ENCODE measurements at places on chromosomes 11 and 22. TPM values are rescaled to one million over a fixed set of nuclear protein-coding genes. Genes with fewer than 3 reads are reported as not detected.

GRCh38 chr22:42856179-42856864 lies 751 bp downstream of the ARFGAP3 start:
- peak; percentile 15 for DNase-seq

DNA sequence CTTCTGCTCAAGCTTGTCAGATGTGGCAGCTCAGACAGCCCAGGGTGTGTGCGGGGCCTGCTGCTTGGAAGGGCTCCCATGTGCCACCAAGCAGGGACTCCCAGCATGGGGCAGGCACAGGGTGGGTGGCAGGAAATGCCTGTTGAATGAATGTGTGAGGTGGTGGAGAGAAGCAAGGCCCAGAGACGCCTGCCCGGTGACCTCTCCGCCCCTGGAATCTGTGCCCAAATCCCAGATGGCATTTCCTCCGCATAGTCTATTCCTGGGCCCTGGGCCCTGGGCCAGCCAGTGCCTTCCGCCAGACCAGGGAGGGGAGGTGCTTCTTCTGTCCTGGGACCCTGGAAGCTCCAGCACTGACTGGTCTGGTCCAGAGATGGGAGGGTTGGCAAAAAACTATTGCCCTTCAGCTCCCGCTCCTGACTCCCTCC lies 3.7 kb downstream of the CST6 start:
- no peak for DNase-seq

GRCh38 chr11:41246399-41246745 lies 213.1 kb downstream of the LRRC4C start:
- no peak for DNase-seq

DNA sequence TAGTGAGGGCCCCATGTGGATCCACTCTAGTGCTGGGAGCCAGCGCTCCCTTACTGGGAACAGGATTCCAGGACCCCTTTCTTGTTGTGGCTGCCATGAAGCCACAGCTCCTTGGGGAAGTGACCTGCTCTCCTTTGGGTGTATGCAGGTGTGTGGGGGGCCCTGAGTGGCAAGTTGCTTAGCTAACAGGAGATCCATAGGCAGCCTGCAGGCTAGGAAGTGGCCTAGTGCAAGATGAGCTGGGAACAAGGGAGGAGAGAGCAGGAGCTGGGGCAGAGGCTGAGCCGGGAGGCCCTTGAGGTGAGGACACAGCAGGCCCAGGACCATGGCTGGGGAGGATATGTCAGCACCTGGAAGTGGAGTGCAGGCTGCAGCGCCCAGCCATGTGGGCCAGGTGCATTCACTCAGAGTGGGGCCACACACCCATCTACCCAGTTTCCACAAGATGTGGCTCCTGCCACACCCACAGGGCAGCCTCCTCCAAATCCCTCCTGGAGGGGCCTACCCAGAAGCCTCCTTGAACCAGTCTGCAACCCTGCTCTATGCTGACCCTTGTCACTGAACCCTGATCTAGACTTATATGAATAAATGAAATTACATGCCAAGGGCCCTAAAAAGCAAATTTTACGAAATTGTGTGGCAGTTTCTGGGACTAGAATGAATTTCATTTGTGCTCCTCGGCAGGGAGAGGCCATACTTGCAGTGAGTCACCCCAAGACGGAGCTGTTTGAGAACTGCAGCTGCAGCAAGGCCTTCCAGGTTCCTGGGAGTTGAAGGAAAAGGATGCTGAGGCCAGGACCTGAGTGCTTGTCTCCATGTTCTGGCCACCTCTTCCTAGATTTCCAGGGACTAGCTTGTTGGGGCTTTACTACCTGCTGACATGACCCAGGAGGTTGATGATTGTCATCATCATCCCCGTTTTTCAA lies 3.2 kb downstream of the THAP7 start:
- no peak for DNase-seq

GRCh38 chr11:96293109-96293508 lies 49.9 kb downstream of the MAML2 start:
- no peak for DNase-seq

DNA sequence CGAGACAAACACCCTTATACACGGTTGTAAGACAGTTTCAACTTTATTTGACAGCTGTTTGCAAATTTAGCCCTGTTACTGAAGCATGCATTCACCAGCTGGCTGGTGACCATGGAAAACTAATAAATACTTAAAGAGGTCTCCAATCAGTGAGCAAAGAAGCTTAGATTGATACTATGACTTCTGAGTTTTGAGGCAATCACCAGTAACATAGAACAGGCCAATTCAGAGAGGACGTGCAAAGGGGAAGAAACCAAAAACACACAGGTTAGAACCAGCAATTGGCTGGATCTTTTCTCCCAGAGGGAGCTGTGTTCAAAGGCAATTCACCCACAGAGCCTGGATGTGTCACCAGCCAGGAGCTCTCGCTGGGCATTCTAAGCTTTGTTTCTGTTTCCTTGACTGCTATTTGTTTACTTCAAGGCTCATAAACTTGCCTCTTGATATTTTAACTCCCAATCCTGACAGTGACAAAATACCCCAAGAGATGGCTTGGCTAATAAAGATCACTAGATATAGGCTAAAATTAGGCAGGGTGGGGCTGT lies 113.6 kb upstream of the MTMR2 start:
- no peak for DNase-seq

GRCh38 chr22:37546437-37547250 lies 13.6 kb upstream of the CDC42EP1 start:
- no peak for DNase-seq

- no peak for DNase-seq
Measured at GRCh38 chr11:9858218-9858617, 194.3 kb downstream of the SWAP70 start.

- DNase-seq, result no peak
Measured at GRCh38 chr11:67368621-67369020, 4.8 kb downstream of the CLCF1 start.

DNA sequence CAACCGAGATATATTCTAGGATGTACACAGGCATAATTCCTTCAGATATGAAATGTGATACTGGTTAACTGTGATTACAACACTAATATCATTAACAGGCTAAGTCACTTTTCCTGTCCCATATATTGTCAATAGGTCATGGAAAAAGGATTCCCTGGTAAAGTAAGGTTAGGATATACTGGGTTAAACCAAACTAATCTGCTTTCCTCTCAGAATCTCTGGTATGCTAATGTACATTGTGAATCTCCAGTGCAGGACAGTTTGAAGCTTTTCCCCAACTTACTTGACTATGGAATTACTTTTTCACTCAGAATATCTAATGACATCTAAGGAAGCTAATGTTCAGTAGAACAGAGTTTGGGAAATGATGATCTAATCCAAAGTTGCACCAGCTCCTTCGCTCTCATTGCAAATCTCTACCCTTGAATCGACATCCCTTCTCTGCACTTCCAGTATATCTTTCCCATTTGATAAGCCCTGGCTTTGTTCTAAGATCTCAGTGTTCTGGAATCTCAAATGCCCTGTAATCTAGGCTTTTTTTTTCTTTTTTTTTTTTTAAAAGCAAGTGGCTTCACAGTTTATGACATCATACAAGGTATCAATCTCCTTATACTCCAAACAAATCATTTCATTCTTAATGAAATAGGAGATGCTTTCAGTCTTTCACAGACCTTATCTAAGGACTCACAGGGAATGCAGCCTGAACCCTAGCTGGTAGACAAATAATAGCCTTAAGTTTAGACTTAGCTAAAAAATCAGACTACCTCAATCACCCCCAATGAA lies 43.8 kb downstream of the COPB1 start:
- no peak for DNase-seq

- DNase-seq, result no peak
Measured at GRCh38 chr11:19648321-19648720, 64.3 kb upstream of the NAV2 start.

DNA sequence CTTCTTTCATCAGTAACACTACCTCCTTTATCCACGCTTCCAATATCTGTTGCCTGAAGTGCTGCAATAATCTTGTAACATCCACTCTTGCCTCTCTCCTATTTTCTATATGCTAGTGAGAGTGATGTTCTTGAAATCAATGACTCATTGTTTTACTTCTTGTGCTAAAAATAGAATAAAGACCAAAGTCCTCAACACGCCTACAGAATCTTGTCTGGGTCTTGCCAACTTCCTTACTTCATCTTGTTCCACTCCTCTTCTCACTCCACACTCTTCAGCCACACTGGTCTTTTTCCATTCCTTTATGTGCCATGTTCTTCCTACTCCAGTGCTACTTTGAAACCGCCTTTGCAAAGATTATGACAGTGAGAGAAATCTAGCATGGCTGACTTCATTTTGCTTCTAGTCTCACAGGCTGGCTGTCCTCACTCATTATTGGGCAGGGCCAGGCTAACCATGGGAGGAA lies 136.4 kb downstream of the CCDC81 start:
- peak; percentile 25 for DNase-seq

- no peak for DNase-seq
Measured at GRCh38 chr22:49202226-49202625, 625.4 kb downstream of the BRD1 start.

- DNase-seq, result no peak
Measured at GRCh38 chr11:32858731-32859130, 29.0 kb downstream of the PRRG4 start.

DNA sequence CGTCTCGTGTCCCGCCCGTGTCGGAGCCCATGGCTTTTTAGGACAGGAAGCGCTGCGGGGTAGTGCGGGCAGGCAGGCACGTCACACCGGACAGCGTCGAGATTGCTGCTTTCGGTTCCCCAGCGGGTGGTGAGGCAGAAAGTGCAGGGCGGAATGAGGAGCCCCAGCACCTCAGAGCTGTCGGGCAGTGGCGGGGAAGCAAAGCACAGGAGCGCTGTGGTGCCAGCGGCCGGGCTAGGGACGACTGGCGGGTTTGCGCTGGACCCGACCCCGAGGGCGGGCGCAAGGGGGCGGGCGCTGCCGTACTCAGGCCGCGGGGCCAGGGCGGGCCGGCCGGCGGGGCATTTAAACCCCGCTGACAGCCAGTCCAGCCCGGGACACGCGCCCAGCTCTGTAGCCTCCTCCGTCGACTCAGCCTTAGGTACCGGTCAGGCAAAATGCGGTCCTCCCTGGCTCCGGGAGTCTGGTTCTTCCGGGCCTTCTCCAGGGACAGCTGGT lies at the start of gene SLC37A2:
SLC37A2 (plus strand) TSS at position 375 of the 498 bp plus-strand sequence; CDS start at position 438, 63 bp downstream.
- no peak for DNase-seq

DNA sequence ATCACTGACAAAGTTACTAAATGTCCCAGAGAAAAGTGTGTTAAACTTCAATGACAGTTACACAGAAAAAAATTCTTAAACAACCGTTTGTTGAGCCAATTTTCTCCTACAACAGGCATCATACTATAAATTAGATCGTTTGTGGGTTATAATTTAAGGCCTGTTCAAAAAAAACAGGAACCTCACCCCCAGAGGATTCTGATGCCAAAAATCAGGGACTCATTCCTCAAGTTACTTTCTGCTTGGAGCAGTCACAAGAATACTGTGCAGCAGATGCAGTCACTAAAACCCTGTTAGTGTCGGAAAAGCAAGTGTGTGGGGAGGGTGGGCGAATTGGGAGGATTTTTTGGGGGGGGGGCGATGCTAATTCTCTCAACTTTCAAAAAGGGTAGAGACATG lies 657 bp downstream of the CWC15 start:
- no peak for DNase-seq

- no peak for DNase-seq
Measured at GRCh38 chr11:82210011-82210410, 523.7 kb downstream of the FAM181B start.

DNA sequence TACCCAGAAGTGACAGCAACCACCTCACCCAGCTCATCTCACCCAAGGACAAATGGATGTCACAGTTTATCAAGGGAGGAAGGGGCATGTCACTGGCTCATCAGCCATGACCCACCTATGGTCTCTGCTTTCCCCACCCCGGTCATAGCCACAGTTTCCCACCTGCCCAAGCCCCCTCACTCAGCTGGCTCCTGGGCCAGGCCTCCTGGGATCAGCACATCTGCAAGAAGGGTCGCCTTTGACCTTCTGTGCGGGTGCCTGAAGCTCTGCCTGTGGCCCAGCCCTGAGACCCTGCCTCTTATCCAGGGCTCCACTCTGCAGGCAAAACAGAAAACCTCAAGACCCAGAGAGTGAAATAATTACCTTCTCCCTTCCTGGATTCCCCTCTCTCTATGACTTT lies 236.4 kb downstream of the BUD13 start:
- no peak for DNase-seq

DNA sequence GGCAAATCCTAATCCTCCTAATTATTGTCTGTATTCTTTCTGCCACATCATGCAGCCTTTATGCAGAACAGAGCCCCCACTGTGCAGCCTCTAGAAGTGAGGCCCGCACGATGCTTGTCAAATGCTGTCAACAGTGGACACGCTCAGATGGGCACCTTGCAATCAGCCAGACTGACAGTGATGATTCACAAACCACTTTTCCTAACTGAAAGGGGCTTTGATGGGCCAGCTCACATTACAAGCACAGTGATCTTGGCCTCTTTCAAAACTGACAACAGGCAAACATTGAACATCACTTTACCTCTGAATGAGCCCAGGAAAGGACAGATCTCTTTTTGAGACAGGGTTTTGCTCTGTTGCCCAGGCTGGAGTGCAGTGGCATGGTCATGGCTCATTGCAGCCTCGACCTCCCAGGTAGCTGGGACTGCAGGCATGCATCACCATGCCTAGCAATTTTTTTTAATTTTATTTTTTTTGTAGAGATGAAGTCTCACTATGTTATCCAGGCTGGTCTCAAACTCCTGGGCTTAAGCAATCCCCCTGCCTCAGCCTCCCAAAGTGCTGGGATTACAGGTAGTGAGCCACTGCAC lies 18.0 kb upstream of the E2F8 start:
- DNase-seq, result no peak

DNA sequence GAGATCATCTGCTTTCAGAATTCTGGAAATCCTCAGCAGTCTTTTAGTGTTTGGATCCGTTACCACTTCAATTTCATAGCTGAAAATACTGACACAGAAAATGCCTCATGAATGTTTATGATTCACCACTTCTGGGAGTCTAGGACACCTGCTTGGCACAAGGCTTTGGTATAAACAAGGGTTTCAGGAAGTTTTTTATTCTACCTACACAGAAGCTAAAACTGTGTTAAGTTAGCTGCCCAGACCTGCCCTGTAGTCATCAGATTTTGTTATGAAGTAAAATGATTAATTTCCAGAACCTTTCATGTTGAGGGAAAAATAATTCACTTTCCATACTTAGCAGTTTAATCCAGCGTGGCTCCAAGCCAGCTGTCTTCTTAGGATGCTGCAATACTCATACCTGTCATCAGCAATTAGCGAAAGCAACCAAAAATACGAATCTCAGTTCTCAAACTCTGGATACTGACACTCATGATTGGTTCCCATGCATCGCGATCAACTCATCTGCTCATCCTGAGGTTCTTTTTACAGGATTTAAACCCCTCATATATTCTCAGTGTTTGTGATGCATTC lies 458.5 kb upstream of the CCDC90B start:
- no peak for DNase-seq

Gene KRTAP5-4
- 0.79 TPM for total RNA-seq

Gene APOA4
- total RNA-seq, result not detected

Gene FADD
- 12.3 TPM for total RNA-seq

Gene C2CD2L
- 4.5 TPM for total RNA-seq

Gene LSP1
- total RNA-seq, result 18.5 TPM

Gene ESRRA
- 12.0 TPM for total RNA-seq

Gene FOLR2
- total RNA-seq, result 25.7 TPM

Gene MN1
- 7.4 TPM for total RNA-seq

Gene KLHL35
- 0.99 TPM for total RNA-seq

Gene HYLS1
- total RNA-seq, result 4.2 TPM

Gene TSPAN32
- 1.2 TPM for total RNA-seq

Data from skin of body (tissue), 3 donors.